Right renal pelvis (tissue), 4 donors: ENCODE measurements at places on chromosomes 7 and 10.

- no peak for DNase-seq
Measured at GRCh38 chr10:76559892-76560220, 1077.8 kb downstream of the KCNMA1 start.

- DNase-seq: no peak
Measured at GRCh38 chr7:139725858-139726484, 51.8 kb downstream of the HIPK2 start.

DNA sequence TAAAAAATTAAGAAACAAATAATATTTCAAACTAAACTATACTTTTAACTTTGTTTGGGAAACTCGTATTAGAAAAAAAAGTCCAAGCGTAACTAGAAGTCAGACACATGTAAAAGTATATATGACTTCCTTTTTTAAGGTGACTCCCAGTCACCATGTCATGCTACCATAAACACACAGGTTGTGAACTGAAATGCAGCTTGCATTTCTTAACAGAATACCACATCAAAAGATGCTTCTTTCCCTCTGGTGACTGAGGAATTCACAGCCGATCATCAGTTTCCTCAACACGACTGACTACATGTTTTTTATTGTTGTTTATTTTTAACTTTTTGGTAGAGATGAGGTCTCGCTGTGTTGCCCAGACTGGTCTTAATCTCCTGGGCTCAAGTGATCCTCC is 445.0 kb downstream of the PARD3 start:
- no peak for DNase-seq

DNA sequence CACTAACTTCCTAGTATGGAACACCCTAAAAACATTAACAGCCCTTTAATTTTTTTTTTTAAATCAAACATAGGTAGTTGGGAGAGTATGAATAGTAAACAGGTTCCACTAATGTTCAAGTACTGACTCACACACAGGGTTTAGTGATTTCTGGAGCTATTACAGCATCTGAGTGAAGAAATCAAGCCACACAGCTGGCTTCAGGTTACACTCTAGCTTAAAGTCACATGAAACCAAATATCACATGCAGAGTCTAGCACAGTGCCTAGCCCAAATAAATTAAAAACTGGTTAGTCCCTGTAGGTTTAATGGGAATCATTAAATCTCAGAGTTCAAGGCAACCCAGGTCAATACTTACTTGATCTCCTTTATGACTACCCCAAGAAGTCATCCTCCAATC is 11.6 kb downstream of the PANK1 start:
- no peak for DNase-seq

GRCh38 chr7:92052684-92053083 is 81.6 kb downstream of the CYP51A1 start:
- no peak for DNase-seq

DNA sequence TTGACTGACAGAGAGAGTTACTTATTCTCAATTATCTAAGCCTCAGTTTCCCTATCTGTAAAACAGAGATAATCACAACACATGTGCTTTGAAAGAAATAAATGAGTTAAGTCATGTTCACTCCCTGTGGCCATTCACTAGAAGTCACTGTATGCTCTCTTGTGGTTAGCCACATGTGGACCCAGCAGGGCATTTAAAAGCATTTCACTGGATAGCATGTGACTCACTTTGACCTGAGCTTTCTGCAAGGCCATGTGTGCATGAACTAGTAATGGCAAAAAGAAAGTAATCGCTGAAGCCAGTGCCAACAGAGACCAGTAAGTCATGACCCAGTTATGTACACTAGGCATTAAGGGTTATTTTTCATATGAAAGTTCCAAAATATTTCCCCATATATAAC is 557.0 kb upstream of the IGFBP3 start:
- DNase-seq: no peak

- DNase-seq: no peak
Measured at GRCh38 chr7:31775556-31775955, 88.5 kb downstream of the PPP1R17 start.

GRCh38 chr10:88071879-88072278 is 208.5 kb downstream of the PTEN start:
- DNase-seq: no peak

GRCh38 chr10:33039181-33039580 is 81.2 kb upstream of the ITGB1 start:
- no peak for DNase-seq

GRCh38 chr7:30474893-30475292 is 3.7 kb downstream of the NOD1 start:
- DNase-seq: no peak

GRCh38 chr10:20473023-20473760 is 423.9 kb downstream of the NEBL start:
- no peak for DNase-seq

DNA sequence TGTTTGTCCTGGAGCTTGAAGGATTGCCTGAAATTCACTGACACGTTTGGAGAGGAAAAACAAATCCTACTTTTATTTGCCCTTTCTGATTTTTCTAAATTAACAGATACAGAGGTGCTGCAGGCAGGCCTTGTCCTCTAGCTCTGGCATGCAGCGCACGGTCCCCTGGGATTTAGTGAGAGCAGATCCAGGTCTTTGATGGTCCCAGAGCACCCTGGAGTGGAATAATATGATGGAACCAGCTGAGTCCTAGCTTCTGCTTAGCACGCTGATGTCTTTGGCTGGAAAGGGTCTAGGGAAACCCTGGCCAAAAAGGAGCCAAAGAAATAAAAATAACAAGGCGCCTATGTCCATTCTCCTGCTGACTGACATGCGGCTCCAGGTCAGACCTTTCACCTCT is 40.5 kb downstream of the C10orf120 start:
- no peak for DNase-seq

- no peak for DNase-seq
Measured at GRCh38 chr7:14717169-14717568, 185.4 kb downstream of the DGKB start.

DNA sequence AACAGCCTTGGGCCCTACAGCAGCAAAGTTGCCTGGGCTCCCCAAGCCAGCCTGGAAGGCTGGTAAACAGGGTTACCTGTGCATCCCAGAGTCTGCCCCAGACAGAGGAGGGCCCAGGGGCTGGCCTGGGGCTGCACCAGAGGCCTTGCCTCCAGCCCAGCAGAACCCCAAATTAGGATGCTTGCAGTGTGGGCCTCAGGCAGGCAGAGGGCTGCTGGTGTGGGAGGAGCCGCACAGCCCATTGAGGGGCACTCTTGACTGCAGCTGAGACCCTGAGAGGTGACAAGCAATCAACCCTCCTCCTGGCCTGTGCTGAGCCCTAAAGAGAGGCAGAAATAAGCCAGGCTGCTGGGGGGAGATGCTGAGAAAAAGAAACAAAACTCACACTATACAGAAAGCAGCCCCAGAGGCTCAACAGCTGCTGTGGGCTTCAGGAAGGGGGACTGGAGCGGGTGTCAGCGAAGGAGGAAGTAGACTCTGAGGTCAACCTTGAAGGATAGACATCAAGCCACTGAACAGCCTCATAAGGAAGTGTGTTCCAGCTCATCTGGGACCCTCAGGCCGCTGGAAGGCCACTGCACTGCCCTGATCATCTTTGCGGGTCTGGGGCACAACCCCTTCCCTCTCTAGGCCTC is 6.6 kb downstream of the AIFM2 start:
- DNase-seq: no peak

- DNase-seq: no peak
Measured at GRCh38 chr7:141436139-141436538, 115.1 kb upstream of the AGK start.
